A549 treated with AZD2906 at 1 μM for 4 hours (cell line): ENCODE measurements at places on chromosomes 7 and 10. TPM values are rescaled to one million over a fixed set of nuclear protein-coding genes. Genes with fewer than 3 reads are reported as not detected.

GNGT1 gene
- total RNA-seq: 0.19 TPM in 1 of 5 replicates, not detected in the others

SPOCK2 gene
- total RNA-seq: 0.29 to 0.53 TPM (median 0.40 TPM) in 5 replicates

LOXL4 gene
- total RNA-seq: 1.4 to 1.6 TPM (median 1.5 TPM) in 5 replicates

ATOH7 gene
- total RNA-seq: 0.08 to 0.36 TPM (median 0.21 TPM) in 5 replicates

ANKRD2 gene
- total RNA-seq: 5.1 to 8.8 TPM (median 7.1 TPM) in 5 replicates

STAG3 gene
- 0.14 to 0.42 TPM (median 0.18 TPM) in 5 replicates for total RNA-seq

PNLIP gene
- total RNA-seq: 0.13 to 0.28 TPM (median 0.14 TPM) in 4 of 5 replicates, not detected in the other

TCAF2 gene
- 1.2 to 1.5 TPM (median 1.4 TPM) in 5 replicates for total RNA-seq

EIF3B gene
- 216 to 266 TPM (median 224 TPM) in 5 replicates for total RNA-seq
